ENCODE measurements at places on chromosomes 5 and 9.

DNA sequence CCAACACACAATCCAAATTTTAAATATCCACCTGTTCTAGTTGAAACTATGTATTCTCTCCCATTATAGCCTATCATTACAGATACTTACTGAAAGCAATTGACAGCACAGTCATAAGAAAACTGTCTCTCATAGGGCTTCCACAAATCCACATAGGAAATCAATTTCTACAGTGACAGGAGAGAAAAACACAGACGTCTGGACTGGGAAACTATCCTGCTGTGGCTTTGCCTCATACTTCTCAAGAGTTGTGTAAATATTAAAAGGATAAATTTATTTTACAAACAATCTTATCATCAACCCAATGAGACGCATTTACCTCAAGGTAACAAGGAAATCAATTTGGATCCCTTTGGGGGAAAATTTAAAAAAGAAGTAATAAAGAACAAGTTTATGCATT, 517.5 kb downstream of the EFNA5 start:
- no peak overlapping the region for H3K27ac ChIP-seq
- no peaks in the 10 kb centered on the region for H3K4me1 ChIP-seq
- no peak for DNase-seq
- no peaks in the 10 kb centered on the region for H3K27me3 ChIP-seq
- no peaks in the 10 kb centered on the region for H3K36me3 ChIP-seq

- H3K27ac ChIP-seq: no peak overlapping the region
- H3K27me3 ChIP-seq: no peaks in the 10 kb centered on the region
- no peak for DNase-seq
- H3K4me3 ChIP-seq: no peak overlapping the region
- peaks cover 5% of the 10 kb centered on the region for H3K4me1 ChIP-seq
- no peaks in the 10 kb centered on the region for H3K36me3 ChIP-seq
These were observed 19.1 kb upstream of the AK3 start for GRCh38 chr9:4760122-4760521.

- H3K27ac ChIP-seq: no peak overlapping the region
- no peak overlapping the region for H3K4me3 ChIP-seq
- peaks cover 38% of the 10 kb centered on the region for H3K36me3 ChIP-seq
- H3K4me1 ChIP-seq: peaks cover 40% of the 10 kb centered on the region
- no peak for DNase-seq
These were observed 16.9 kb downstream of the STK10 start for GRCh38 chr5:172171118-172171517.

DNA sequence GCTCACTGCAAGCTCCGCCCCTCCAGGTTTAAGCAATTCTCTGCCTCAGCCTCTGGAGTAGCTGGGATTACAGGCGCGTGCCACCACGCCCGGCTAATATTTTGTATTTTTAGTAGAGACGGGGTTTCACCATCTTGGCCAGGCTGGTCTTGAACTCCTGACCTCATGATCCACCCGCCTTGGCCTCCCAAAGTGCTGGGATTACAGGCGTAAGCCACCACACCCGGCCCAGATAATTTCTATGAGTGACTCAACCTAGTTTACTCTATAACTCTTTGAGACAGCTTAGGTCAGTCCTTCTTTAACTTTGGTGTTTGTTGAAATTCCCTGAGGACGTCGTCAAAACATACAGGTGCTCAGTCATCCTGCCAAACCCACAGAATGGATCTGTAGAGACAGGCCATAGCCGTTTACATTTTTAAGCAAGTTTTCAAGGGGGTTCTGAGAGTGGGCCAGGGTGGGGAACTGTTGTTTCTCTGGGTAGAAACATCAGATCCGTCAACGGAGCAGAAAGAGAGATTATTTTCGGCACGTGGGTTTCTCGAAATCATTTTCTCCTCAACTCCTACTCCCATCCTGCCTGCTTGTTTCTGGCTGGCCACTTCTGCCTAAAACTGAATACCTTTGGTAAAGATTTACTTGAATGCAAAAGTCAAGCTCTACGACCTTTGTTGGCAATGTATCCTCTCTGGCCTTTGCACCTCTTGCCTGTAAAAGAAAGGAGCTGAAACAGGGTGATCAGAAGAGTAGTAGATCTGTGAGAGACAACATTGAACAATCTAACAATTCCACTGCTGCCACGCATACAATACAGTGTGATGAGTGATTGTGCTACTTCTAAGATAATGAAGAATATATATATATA, 6.0 kb upstream of the BOD1 start:
- H3K27ac ChIP-seq: no peak overlapping the region
- no peak overlapping the region for H3K4me3 ChIP-seq
- H3K36me3 ChIP-seq: no peaks in the 10 kb centered on the region
- DNase-seq: no peak
- H3K4me1 ChIP-seq: no peaks in the 10 kb centered on the region
- H3K27me3 ChIP-seq: no peaks in the 10 kb centered on the region

GRCh38 chr5:74603376-74603775, 37.2 kb downstream of the ENC1 start:
- H3K27me3 ChIP-seq: no peaks in the 10 kb centered on the region
- no peak overlapping the region for H3K4me3 ChIP-seq
- H3K4me1 ChIP-seq: no peaks in the 10 kb centered on the region
- no peak for DNase-seq

DNA sequence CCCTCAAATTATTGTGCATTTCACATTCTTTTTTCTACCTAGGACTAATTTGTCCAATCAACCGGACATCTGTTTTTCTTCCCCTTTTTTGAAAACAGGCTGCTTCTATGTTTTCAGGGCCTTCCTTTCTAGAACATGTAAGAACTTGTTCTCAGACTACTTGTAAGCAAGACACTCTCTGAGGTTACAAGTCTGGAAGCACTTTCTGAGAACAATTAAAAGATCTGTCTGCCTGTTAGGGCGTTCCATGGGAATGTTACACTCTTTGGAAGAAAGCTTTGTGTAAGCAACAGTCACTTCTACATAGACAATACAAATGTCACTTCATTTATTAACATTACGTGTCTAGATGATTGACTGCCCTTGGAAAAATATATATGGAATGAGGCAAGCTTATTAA, 50.9 kb upstream of the HSPB3 start:
- no peak overlapping the region for H3K4me3 ChIP-seq
- peaks cover 7% of the 10 kb centered on the region for H3K4me1 ChIP-seq
- DNase-seq: peak; percentile 28
- H3K36me3 ChIP-seq: no peaks in the 10 kb centered on the region
- H3K27me3 ChIP-seq: no peaks in the 10 kb centered on the region

- no peak overlapping the region for H3K4me3 ChIP-seq
- H3K27me3 ChIP-seq: no peaks in the 10 kb centered on the region
- H3K36me3 ChIP-seq: no peaks in the 10 kb centered on the region
- no peak for DNase-seq
These were observed 593.2 kb upstream of the CLINT1 start for GRCh38 chr5:158451993-158452672.

GRCh38 chr5:9924614-9925013, 294.5 kb upstream of the TAS2R1 start:
- DNase-seq: peak; percentile 88
- H3K4me1 ChIP-seq: peaks cover 34% of the 10 kb centered on the region
- no peaks in the 10 kb centered on the region for H3K27me3 ChIP-seq
- H3K4me3 ChIP-seq: no peak overlapping the region
- peak overlapping the region; percentile 80 for H3K27ac ChIP-seq
- H3K36me3 ChIP-seq: no peaks in the 10 kb centered on the region

DNA sequence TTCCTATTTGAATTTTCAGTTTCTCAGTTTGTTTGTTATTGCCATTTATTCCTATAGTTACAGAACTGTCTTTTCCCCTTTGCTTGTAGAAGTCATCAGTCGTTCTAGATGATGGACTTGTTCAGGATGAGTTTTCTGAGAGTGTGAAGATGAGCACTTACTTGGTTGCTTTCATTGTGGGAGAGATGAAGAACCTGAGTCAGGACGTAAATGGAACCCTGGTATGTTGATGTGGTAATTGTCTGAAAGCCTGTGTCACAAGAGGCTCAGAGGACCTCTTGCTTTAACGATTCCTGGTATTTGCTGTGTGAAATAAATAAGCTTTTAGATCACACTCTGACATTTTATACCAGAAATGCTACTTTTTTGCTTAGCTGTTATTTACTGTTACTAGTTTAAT, 50.6 kb downstream of the LNPEP start:
- no peaks in the 10 kb centered on the region for H3K27me3 ChIP-seq
- no peak overlapping the region for H3K4me3 ChIP-seq
- H3K4me1 ChIP-seq: no peaks in the 10 kb centered on the region
- H3K36me3 ChIP-seq: peaks cover 12% of the 10 kb centered on the region
- no peak for DNase-seq
- H3K27ac ChIP-seq: no peak overlapping the region

DNA sequence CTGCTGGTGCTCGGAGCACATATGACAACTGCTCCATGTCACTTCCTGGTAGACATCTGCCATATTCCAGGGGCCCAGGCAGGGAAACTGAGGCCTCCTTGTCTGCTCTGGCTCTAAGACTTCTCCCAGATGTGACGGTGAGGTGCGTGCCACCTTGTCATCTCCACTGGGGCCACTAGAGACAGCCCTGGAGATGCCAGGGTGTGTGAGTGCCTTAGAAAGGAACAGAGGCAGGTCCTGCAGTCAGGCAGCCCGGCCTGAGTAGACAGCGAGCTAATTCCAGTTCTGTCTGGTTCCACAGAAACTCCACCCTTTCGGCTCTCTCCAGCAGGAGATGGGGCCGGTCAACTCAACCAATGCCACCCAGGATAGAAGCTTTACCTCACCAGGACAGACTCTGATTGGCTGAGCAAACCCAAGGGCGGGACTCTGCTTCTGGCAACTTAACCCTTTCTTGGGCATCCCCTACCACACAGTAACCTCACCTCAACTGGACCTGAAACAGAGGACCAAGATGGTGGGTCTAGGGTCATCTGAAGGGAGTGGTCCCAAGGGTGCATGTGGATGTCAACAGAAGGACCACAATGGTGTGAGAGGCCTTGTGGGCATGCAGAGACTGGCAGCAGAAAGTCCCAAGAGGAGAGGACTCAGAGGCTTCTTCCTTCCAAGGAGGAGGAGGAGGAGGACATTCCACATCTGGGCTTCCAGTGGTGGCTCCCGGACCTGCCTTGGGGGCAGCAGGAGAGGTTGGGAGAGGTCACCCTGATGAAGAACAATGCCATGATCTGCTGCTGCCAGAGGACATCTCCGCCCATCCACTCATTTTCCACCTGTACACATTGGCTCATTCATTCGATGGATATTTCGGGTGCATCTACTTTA, 77.7 kb downstream of the RGS3 start:
- H3K27me3 ChIP-seq: no peaks in the 10 kb centered on the region
- peaks cover 9% of the 10 kb centered on the region for H3K4me1 ChIP-seq
- no peaks in the 10 kb centered on the region for H3K36me3 ChIP-seq
- no peak overlapping the region for H3K27ac ChIP-seq
- H3K4me3 ChIP-seq: no peak overlapping the region

DNA sequence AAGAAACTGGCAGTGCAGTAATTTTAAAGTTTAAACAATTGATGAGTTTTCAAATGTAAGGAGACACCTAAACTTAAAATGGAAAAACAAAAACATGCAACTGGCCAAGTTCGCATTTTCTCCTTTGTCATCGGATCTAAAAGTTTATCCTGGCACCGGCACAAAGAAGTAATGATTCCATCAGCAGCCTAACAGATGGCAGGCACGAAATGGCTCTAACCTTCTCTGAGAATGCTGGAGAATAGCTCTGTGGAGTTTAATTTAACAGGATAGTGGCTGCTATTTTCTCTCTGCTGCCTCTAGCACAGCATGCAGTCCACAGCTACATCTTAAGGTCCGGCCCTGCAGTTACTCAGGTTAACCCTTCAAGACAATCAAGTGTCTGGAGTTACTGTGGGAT, 82.2 kb downstream of the PRELID2 start:
- no peak for DNase-seq
- no peaks in the 10 kb centered on the region for H3K36me3 ChIP-seq

- H3K27ac ChIP-seq: no peak overlapping the region
- no peaks in the 10 kb centered on the region for H3K4me1 ChIP-seq
- H3K4me3 ChIP-seq: no peak overlapping the region
- H3K27me3 ChIP-seq: no peaks in the 10 kb centered on the region
- no peaks in the 10 kb centered on the region for H3K36me3 ChIP-seq
- no peak for DNase-seq
These were observed 101.5 kb downstream of the DEPDC1B start for GRCh38 chr5:60598424-60598823.

- no peak for DNase-seq
- H3K27me3 ChIP-seq: no peaks in the 10 kb centered on the region
- H3K4me3 ChIP-seq: no peak overlapping the region
- no peaks in the 10 kb centered on the region for H3K36me3 ChIP-seq
These were observed 414.7 kb downstream of the TLE4 start for GRCh38 chr9:79986437-79986836.

GRCh38 chr5:34775886-34776285, 63.1 kb upstream of the TTC23L start:
- no peaks in the 10 kb centered on the region for H3K36me3 ChIP-seq
- H3K27me3 ChIP-seq: no peaks in the 10 kb centered on the region
- no peak overlapping the region for H3K27ac ChIP-seq
- DNase-seq: no peak
- H3K4me3 ChIP-seq: no peak overlapping the region

DNA sequence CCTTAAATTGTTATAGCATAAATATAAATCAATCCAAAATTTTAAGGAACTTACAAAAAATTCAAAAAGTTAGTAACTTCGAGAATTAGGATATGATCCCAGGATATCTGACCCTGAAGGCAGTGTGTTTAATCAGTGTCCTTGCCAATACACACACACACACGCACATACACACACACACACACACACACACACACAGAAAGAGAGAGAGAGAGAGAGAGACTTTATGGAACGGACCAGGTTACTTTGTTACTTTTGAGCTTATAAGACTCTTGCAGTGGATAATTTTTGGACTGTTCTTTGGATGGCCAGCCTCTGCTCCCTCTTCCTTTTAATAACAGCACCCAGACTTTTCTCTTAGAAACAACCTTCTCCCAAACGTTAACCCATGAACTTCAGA, 322.9 kb downstream of the NFIB start:
- H3K27ac ChIP-seq: no peak overlapping the region
- H3K4me3 ChIP-seq: no peak overlapping the region
- no peaks in the 10 kb centered on the region for H3K4me1 ChIP-seq
- H3K27me3 ChIP-seq: no peaks in the 10 kb centered on the region
- no peaks in the 10 kb centered on the region for H3K36me3 ChIP-seq
- no peak for DNase-seq

DNA sequence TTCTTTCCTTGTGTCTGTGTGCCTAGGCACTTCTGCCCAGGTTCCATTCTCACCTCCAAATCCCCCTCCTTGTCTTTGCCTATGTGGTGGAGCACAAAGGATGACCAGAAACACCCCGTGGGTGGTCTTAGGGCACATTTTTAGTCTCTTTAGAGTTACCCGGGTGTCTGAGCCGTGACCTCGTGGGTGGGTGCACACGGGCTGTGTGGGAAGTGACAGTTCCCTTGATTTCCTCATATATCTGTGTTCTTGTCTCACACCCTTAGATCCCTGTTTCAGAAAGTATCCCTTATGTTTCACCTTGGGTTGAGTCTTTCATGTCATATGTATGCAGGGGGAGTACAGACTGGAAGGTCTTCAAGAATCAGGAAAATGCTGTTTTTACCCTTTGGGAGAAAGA, 13.4 kb upstream of the SMIM32 start:
- peaks cover 18% of the 10 kb centered on the region for H3K27me3 ChIP-seq
- no peak overlapping the region for H3K4me3 ChIP-seq
- H3K4me1 ChIP-seq: no peaks in the 10 kb centered on the region
- H3K36me3 ChIP-seq: no peaks in the 10 kb centered on the region
